ENCODE measurements at places on chromosomes 16 and 17. TPM values are rescaled to one million over a fixed set of nuclear protein-coding genes. Genes with fewer than 3 reads are reported as not detected.

HBQ1 gene
- 0.62 TPM for total RNA-seq

MYH8 gene
- total RNA-seq, result not detected

GRCh38 chr16:8634991-8635736, 13.7 kb downstream of the METTL22 start:
- DNase-seq, result no peak
- H3K36me3 ChIP-seq, result peaks cover 51% of the 10 kb centered on the region
- H3K4me3 ChIP-seq, result no peak overlapping the region
- H3K4me1 ChIP-seq, result no peaks in the 10 kb centered on the region
- no peak overlapping the region for H3K27ac ChIP-seq

NPTX1 gene
- total RNA-seq, result 5.2 TPM

DNA sequence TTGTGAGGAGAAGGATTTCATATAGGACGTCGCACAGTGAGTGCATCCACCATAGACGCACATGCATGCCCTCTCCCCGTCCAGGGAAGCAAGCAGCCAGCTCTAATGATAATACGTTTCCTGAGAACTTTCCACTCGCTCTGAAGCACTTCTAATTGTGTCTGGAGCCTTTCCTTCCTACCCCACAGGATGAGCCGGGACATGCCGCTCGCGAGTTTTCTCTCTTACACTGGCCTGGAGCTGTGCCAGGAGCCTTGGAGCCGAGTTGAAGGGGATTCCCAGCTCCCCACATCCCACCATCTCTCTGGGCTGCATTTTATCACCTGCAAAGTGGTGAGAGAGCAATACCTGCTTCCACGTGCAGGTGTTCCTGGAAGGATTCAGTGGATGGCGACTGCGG, 368.1 kb downstream of the C16orf95 start:
- DNase-seq, result no peak
- no peak overlapping the region for H3K27ac ChIP-seq
- no peak overlapping the region for H3K4me3 ChIP-seq

Data from activated T-helper 2 cell treated with anti-CD3 and anti-CD28 coated beads, Interferon-gamma antibody, Interleukin-2, Interleukin-4, amounts not matched to agents 10 μg/mL and 5 μg/mL and 100 μg/mL, durations not matched to agents 14 hours and 24 hours and 36 hours (primary cell).